ENCODE measurements at places on chromosomes 6 and 20.

GRCh38 chr20:18728165-18728869, 85.3 kb upstream of the SCP2D1 start:
- no peak for DNase-seq

DNA sequence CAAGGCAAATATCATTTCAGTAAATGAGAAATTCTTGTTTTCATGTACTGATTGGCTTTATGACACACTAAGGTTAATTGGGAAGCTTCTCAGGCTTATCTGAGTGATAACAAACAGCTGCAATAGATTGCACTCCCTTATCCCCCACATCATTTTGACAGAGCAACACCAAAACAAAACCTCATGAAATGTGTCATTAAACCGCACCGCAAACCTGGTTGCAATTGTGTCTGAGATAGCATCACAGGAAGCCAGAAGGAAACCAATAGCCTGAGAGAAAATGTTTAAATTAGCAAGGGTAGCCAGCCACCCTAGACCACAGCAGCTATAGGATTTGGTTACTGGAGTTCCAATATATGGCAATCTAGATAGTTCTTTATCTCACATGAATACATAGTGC, 31.6 kb upstream of the LAMA4 start:
- no peak for DNase-seq

- DNase-seq: no peak
Measured at GRCh38 chr6:121460170-121460569, 24.7 kb downstream of the GJA1 start.

DNA sequence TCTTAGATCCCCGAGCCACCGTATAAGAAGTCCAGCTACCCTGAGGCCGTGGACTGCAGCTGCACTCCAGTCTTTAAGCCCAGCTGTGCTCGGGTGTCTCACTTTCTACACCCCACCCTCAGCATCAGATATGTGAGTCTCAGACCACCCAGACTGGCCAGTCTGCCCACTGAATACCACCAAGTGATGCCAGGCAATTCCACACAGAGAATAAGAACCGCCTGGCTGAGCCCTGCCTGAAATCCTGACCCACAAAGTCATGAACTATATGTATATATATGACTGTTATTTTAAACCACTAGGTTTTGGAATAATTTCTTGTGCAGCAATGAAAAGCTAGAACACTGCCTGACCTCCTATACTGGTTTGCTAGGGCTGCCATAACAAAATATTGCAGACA, 106.7 kb downstream of the FOXF2 start:
- DNase-seq: no peak
